Thyroid gland (tissue), 4 donors: ENCODE measurements at places on chromosomes 16 and 17.

DNA sequence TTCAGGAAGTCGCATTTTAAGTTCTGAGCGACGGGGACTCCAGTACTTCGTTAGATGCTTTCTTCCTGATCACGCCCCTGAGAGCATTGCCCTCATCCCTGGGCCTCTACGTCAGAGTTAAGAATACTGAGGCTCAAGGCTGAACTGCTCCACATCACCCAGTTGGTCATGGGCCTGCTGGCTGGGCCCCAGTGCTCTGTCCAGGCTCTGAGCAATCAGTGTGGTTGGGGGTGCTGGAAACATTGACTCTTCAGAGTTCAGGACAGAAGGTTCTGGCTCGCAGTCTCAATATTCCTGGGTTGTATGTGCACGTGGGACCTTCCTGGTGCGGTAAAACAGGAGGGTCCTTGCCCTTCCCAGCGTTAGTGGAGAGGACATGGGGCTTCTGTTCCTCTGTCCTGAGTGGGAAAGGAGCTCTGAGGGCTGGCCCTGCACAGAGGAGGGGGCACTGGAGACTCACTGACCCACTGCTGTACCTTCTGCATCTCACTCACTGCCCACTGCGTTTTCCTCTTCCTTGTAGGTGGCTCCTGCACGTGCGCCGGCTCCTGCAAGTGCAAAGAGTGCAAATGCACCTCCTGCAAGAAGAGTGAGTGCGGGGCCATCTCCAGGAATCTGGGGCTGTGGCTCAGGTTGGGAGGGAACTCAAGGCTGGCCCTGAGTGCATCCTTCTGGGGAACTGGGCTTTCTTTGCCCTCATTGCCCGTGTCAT is 518 bp downstream of the MT1E start:
- DNase-seq, result peak; percentile 59

DNA sequence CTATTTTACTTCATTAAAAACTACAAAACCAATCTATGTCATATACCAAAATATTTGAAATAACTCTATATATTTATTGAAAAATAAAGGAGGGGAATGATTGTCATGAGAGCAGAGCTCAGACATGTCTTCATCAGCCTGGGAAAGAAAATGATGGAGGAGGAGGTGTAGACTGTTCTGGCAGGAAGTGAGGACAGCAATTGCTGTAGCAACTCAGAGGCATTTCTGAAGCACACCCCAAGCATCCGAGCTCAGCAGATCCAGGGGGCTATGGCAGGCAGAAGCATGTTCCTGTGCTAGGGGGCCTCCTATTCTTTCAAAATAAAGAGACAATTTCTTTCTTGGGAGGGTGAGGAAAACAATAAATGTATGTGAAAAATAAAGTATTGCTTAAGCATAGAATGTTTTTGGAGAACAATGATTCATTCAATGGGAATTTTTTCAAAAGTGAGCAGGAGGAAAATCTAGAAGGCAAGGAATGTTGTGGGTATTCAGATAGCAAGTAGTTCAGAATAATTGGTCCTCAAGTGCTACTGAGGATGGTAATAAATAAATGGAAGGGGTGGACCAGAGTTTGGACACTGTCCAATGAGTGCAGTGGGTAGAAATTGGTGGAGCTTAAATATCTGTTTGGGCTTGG is 383.4 kb downstream of the CDH11 start:
- DNase-seq, result no peak

DNA sequence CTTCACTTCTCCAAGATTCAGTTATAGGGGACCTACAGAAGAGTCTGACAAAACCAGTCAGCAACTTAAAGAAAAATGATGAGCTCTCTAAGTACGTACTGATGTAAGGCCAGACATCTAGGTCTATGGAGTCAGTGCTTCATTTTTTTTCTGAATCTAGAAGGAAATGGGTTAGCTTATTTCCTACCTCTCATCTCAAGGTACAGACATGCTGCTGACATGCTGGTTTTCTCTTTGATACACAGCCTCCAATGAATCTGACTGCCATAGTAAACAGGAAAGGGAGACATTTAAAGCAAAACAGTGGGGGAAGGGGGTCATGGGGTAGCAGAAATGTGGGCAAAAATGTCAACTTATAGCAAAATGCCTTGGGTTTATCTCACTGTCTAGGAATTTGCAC is 16.4 kb downstream of the CDR2 start:
- no peak for DNase-seq

DNA sequence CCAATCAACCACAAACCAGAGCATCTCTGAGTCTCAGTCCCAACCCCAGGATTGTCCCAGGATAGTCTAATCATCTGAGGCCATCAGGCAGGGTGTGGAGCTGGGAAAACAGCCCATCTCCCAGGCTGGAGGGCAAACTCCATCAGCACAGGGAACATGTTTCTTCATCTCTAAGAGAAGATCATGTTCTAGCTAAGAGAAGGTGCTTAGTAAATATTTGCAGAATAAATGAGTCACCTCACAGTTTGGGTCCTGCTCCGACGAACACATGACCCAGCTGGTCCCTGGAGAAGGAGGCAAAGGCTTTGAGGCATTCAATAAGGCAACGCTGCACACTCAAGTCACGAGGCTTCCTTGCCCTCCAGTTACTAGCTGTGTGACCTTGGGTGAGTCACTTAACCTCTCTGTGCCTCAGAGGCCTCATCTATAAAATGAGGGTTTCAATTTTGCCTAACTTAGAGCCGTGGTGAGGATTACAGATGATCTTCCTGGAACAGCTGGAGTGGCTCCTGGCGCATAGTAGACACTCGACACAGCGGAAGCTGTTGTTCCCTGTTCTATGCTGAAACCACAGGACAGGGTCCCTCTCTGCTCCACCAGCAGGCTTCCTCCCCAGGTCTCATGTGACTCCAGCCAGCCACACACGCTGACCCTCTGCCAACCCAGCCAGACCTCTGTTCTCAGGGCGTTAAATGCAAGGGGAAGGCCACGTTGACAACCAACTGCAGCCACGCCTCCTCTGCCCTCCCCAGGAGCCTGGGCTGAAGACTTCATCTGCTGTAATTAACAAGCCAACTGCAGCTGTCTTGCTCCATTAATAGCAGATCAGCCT is 10.3 kb upstream of the RPL38 start:
- DNase-seq, result no peak

DNA sequence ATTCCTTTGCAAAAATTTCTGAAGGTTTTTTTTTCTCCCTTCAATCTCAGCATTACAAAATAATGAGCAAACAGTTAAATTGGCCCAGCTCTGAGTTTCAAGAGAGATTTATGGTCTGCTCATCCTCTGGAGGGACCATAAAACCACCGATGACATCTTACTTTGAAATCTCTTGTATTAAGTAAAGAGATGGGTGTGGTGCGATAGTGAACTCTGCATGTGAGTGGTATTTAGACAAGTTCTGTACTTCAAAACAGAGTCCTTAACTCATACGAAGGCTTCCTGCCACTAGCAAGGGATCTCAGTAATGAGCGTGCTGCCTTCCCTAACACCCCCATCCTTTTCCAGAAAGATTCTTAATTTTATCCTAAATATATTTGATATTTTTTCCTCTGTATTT is 2.1 kb downstream of the FAM20A start:
- DNase-seq, result no peak

GRCh38 chr17:44904001-44904984 is 5.0 kb upstream of the EFTUD2 start:
- DNase-seq, result no peak

- DNase-seq, result peak; percentile 64
Measured at GRCh38 chr17:8894673-8895578, 27.5 kb upstream of the PIK3R6 start.

DNA sequence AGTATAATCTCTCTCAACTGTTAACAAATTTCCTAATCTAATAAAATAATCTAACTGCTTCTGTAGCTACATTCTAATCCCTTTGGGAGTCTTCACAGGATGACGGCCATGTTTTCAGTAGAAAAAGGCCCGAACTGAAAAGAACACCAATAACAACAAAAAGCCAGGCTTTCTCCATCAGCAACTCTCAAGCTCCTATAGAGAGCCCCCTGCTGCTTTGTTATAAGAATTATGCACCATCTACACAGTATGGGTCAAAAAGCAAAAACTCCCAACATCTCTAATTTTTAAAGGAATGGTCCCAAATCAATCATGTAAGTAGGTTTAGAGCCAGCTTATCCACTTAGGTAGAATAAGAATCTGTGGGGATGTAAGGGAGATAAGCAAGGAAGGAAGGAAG is 163.6 kb upstream of the C17orf78 start:
- no peak for DNase-seq

DNA sequence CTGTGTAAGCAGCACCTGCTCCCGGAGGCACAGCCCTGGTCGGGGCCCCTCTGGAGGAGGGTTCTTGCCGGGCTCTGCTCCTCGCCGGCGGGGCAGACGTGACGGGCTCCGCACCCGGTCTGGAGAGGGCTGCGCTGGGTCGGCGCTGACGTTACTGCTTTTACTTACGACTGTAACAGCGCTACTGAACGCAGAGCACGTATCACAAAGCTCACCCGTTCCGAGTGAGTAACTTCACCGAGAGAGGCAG is 1.3 kb upstream of the RAB40C start:
- DNase-seq, result peak; percentile 61

DNA sequence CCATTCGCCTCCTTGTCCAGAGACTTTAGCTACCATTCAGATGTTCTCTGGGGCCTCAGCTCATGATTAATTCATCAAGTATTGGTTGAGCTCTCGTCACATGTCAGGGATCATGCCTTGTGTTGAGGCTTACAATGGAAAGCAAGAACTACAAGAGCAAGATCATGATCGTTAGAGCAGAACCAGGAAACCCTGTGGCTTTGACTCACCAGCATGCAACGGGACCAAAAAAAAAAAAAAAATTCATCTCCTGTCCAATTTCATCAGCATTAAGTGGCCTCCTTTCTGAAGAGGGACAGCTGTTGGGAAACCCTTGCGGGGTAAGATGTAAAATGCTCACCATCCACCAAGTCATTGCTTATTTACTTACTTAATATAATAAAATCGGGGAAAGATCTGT is 12.1 kb upstream of the USP10 start:
- no peak for DNase-seq

GRCh38 chr17:9439851-9440250 is 135.8 kb downstream of the STX8 start:
- DNase-seq, result no peak

GRCh38 chr17:44997733-44998520 is 29.8 kb upstream of the C1QL1 start:
- peak; percentile 8 for DNase-seq

GRCh38 chr16:3038256-3038655 is 1.5 kb upstream of the BICDL2 start:
- peak; percentile 76 for DNase-seq

- no peak for DNase-seq
Measured at GRCh38 chr16:3909791-3910583, 29.5 kb upstream of the CREBBP start.
